ENCODE measurements at places on chromosomes 6 and 20. TPM values are rescaled to one million over a fixed set of nuclear protein-coding genes. Genes with fewer than 3 reads are reported as not detected.

DNA sequence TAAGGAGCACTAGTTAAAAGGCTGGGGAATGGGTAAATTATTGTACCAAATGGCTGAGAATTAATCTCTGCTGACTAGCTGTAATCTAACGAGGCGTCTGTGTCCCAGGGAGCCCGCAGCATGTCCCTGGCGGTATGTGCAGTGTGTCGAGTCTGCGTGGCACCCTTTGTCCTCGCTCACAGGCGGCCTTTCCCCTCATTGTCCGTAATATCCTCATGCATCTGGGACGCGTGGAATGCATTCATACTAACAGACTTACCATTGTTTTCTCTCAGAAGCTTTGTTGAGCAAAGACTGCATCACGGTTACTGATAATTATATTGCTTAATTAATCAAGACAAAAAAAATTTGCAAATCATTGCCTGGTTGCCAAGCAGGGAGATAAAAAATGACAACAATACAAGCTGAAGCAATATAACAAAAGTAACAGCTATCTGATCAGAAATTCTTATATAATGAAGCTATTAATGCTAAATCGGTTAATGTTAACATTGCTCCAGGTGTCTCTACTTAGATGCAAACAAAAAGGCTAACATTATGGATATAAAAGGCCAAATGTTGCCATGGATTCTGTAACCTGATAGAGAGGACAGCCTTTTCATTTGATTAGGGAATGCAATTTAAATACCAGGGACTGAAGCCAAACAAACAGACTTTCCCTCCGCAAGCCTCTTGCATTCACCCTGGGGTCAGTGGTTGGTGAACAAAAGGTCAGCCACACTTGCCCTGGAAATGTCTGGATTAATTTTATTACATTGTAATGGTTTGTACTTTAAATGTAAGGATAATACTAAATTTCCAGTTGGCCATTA, 124.8 kb downstream of the INSM1 start:
- H3K27ac ChIP-seq, result peak overlapping the region; percentile 78
- peaks cover 50% of the 10 kb centered on the region for H3K4me1 ChIP-seq
- H3K4me3 ChIP-seq, result no peak overlapping the region
- H3K27me3 ChIP-seq, result no peaks in the 10 kb centered on the region

- peak; percentile 7 for DNase-seq
- H3K4me3 ChIP-seq, result peak overlapping the region; percentile 93
- H3K36me3 ChIP-seq, result peaks cover 4% of the 10 kb centered on the region
- H3K27me3 ChIP-seq, result no peaks in the 10 kb centered on the region
- H3K4me1 ChIP-seq, result peaks cover 71% of the 10 kb centered on the region
- peak overlapping the region; percentile 88 for H3K27ac ChIP-seq
Measured at GRCh38 chr6:30879684-30880427, 4.5 kb upstream of the DDR1 start.

DNA sequence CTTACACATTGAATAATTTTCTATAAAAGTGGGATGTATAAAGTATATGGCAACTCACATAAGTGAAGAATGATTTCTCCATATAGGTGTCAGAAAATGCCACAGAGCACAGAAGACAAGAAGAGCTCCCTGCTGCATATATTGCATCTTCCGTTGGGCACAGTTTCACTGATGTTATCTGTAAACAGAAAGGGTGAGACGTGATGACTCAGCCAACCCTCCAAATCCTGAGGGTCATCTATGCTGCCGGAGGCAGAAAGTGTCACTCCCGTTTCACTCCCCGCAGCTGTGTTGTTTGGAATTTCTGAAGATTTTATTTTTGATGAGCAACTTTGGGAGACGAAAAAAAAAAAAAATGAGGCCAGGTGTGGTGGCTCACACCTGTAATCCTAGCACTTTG, 644.1 kb downstream of the C6orf118 start:
- no peaks in the 10 kb centered on the region for H3K4me1 ChIP-seq
- H3K27me3 ChIP-seq, result no peaks in the 10 kb centered on the region
- H3K36me3 ChIP-seq, result no peaks in the 10 kb centered on the region
- H3K4me3 ChIP-seq, result no peak overlapping the region
- DNase-seq, result no peak

KCNQ2 gene
- 112 TPM for total RNA-seq

BIRC7 gene
- 0.17 TPM for total RNA-seq

SSTR4 gene
- total RNA-seq, result not detected

All from WTC11 (cell line).